ENCODE measurements at places on chromosomes 7 and 10.

DNA sequence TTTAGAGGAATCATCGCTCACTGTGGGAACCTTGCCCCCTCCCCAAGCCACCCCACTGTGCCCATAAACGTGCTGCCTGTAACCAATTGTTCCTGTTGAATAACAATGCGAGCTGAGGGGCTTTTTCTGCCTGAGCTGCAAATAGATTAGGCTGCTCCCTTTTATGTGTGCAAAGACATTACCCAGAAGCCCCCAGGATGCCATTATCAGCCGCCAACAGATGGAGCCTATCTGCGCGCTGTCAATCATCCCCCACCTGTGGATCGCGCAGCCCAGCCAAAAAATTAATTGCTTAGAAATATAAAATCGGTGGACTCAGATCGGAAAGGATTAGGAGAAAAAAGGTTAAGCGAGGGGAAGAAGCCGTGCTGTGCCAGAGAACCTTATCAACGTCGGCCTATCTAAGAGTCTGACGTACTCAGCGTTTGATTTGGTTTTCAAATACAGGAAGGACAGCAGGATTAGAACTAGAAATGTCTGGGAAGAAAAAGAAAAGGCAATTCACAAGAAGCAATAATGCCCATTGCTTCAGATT, 167.3 kb upstream of the MYO3A start:
- peak; percentile 9 for DNase-seq

- DNase-seq = no peak
Measured at GRCh38 chr7:111012149-111012548, 78.8 kb upstream of the LRRN3 start.

DNA sequence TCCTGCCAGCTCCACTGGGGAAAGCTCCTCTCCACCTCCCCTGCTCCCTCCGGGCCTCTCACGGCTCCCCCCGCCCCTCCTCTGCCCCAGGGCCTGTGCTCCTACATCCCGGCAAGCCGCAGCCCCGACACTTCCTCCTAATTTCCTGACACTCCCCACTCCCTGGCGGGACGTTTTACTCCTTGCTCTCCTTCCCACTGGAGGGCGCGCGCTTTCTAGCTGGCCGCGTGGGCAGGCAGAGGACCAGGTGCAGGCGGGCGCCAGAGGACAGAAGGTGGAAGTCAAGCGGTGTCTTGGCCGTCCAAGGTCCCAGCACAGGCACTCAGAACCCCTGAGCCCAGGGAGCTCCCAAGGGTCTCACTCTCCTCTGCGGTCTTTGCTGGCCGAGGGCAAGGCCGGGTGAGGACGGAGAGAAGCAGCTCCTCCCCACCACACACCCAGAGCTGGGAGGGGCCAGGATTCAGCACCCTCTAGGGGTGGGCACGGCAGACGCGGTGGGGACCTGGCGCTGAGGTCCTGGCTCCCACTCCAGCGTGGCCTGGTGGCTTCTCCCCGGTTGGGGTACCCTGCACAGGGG, 19.1 kb downstream of the ADAM8 start:
- DNase-seq = peak; percentile 75

GRCh38 chr7:46764100-46764936, 817.6 kb downstream of the TNS3 start:
- DNase-seq = no peak

- DNase-seq = no peak
Measured at GRCh38 chr7:36521133-36521532, 131.5 kb downstream of the ANLN start.

GRCh38 chr10:11762706-11763500, 20.7 kb downstream of the ECHDC3 start:
- no peak for DNase-seq

GRCh38 chr7:128863433-128863989, 855 bp downstream of the ATP6V1F start:
- no peak for DNase-seq

- no peak for DNase-seq
Measured at GRCh38 chr7:17256375-17256774, 42.1 kb upstream of the AHR start.

DNA sequence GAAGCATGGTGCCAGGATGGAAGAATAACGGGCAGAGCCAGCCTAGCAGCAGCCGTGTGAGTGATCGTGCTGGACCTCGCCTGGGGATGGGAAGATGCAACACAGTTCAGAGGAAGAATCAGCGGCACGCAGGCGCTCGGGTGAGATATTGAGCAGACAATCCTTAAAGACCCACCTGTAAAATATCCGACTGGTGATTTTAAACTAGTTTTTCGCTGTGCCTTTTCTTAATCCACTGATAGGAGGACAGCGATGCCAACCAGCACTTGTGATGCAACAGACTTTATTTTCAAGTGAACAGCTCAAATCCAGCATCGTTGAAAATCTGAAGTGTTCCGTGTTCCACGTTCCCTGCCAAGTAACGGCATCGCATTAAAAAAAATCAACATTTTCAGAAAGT, 214.7 kb downstream of the TEX36 start:
- no peak for DNase-seq

GRCh38 chr7:4227105-4228010, 454.7 kb upstream of the FOXK1 start:
- DNase-seq = peak; percentile 43

- no peak for DNase-seq
Measured at GRCh38 chr10:21413268-21413667, 112.2 kb downstream of the SKIDA1 start.

GRCh38 chr7:159078911-159079270, 65.8 kb downstream of the VIPR2 start:
- no peak for DNase-seq

DNA sequence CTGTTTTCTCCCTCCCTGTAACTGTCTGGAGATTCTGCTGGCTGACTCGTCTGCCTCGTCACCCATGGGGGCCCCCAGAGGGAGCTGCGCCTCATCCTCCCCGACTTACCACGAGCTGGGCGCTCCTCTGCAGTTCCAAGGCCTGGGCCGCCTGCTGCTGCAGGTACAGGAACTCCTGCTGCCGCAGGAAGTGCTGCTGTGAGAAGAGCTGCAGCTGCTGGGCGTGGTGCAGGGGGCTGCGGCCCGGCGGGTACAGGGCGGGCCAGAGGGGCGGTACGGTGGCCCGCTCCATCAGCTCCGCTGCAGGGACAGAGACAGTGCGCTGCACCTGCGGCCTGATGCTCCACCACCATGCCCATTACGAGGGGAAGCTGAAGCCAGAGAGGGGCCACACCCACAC, 47.7 kb downstream of the TNRC18 start:
- no peak for DNase-seq

- DNase-seq = peak; percentile 11
Measured at GRCh38 chr7:12706900-12707536, 19.6 kb downstream of the ARL4A start.

- no peak for DNase-seq
Measured at GRCh38 chr7:91149341-91150246, 114.6 kb upstream of the FZD1 start.

- DNase-seq = peak; percentile 67
Measured at GRCh38 chr7:146654048-146654447, 537.4 kb downstream of the CNTNAP2 start.

- DNase-seq = no peak
Measured at GRCh38 chr7:7178081-7178480, 4.3 kb upstream of the C1GALT1 start.

DNA sequence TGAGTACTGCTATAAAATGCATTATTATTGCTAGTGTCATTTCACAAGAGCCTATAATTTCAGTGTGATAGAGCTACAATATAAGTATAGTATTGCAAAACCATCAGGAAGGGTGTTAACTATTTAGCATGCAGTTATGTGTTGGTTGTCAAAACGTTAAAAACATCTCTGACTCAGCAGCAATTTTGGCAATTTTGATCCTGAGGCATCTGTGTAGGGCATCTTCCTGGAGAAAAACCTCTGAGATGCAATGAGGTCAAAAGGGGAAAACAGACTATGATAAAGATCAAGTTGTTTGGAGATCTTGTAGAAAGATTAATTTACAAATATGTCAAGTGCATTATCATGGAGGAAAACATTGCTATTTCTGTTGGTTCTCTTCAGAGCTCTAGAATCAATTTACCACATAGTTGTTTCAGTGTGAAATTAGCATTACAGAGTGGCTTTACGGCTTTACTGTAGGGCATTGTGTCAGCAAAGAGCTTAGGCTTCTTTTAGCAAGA, 5.3 kb downstream of the CFTR start:
- no peak for DNase-seq

DNA sequence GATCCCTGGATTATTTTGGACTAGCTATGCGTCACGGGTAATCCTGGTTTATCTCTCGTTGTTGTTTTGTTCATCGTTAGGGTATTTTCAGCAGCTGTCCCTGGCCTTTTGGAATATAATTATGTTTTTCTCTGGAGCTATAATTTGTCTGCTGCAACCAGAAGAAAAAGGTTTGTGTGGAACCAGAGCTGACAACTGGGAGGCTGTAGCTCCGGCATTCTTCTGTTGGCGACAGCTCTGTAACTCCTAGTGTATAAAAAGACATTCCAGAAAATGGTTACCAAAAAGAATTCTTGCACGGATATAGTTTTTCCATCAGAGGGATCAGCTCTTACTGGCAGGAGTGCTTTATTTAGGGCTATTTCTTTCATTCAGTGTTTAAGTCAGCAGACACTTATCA, 130.9 kb upstream of the PRR15 start:
- no peak for DNase-seq

DNA sequence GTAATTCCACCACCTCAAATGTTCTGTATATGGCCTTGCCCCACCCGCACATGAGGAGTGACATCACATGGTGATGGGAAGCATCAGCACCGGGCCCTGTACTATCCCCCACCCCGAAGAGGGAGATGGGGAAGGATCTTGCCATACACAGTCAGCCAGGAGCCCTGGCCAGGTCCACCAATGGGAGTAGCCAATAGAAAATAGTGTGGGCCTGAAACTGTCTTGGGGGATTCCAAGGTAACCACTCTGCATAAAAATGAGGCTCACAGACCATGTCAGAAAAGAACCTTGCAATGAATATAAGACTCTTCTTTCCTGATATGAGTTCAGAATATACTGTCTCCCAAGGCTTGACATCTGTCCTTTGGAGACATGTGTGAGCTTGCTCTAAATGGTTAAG, 51.1 kb downstream of the ADRB1 start:
- DNase-seq = no peak

DNA sequence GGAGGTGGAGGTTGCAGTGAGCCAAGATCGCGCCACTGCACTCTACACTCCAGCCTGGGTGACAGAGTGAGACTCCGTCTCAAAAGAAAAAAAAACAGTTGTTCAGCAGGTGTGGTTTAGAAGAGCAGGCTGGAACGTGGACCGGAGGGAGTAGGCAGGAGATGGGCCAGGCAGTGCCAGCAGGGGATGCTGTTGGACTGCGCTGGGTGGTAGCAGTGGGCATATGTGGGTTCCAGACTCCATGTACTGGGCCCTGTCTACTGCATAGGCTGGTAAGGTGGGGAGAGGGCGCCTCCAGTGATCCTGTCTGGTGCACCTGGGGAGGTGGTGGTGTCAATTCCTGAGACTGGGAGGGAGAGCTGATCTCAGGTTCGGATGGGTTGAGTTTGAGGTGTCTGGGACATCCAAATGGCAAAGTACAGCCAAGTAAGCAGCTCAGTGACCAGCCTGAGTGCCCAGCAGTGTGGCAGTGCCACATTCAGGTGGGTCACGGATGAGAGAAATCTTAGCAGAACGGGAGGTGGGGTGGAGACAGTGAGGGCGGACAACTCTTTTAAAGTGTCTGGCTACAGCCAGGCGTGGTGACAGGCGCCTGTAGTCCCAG, 25.9 kb downstream of the SFXN4 start:
- peak; percentile 58 for DNase-seq

DNA sequence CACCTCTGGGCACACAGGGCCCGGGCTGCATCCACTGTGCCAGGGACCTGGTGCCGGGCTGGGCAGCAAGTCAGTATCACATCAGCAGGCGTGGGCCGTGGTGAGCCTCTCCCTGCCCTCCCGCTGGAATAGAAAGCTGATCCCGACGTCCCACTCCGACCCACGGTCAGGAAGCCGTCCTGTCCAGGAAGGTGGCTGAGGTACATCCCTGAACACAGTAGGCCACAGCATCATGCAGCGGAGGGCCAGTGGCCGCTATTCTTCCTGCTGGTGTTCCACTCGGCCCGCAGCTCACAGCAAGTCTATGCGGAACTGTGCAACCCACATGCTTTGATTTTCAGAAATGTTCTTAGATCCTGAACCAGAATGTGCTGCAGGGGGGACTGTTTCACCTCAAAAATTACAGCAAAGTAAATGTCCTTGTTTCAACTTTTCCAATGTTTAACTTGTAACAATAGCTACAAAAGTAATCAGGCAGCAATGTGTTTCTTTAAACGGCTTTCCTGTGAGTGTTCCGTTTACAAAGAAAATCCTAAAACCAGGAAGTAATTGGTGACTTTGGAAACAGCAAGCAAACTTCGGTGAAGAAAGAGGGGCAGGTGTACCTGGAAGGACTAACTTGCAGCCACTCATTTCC, 676 bp upstream of the GPR146 start:
- DNase-seq = no peak

GRCh38 chr7:108232076-108232475, 101.9 kb upstream of the LAMB4 start:
- no peak for DNase-seq

DNA sequence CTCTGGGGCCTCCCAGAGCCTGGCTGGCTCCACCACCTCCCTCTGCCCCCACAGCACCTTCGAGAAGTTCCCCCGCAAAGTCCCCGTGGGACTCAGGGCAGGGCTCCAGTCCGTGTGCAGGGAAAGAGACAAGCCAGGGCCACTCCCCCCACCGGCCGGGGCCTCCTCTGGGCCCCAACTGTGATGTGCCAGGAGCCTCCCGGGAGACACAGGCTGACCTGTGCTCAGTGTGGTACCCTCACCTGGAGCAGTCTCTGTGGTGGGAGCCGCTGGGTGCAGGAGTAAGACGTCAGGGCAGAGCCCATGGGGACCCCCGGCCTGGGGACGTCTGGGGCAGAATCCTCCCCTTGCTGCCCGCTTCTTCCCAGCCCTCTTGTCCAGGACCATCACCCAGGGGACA, 1.5 kb upstream of the ADGRA1 start:
- DNase-seq = no peak

- DNase-seq = no peak
Measured at GRCh38 chr7:108294595-108294994, 161.6 kb downstream of the NRCAM start.

DNA sequence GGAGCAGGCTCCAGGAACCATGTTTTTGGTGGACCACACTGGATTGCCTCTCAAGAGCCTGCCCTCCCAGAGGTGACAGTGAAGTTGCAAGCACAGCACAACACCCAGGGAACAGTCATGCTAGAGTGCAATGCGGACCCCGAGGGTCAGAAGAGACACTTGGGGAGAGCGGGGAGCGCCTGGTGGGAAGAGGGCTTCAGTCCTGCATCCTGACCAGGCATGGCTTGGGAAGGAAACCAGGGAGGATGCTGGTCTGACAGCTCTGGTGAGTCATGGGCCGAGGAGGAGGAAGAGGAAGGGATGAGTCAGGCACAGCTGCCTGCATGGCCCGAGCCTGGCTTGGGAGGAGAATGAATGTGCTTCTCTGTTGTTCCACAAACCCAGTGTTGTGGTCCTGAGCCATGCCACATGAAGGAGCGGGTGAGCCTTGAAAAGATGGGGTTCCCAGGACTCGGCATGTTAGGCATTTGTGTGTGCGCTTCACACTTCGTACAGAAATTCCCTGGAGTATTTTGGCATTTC, 29.5 kb upstream of the ANKRD2 start:
- DNase-seq = no peak
